ENCODE measurements at places on chromosomes 12 and 14. TPM values are rescaled to one million over a fixed set of nuclear protein-coding genes. Genes with fewer than 3 reads are reported as not detected.

Gene SYNDIG1L
- total RNA-seq: not detected

Gene ACOT4
- total RNA-seq: not detected

GRCh38 chr12:12719496-12719895 is 2.3 kb downstream of the CDKN1B start:
- H3K36me3 ChIP-seq: 0 out of 2 replicates have a peak, but pooled peaks cover 1% of the 10 kb centered on the region
- no peaks in the 10 kb centered on the region for H3K27me3 ChIP-seq
- H3K4me1 ChIP-seq: peaks cover 46% of the 10 kb centered on the region
- H3K27ac ChIP-seq: peak overlapping the region; percentile 99

- no peak overlapping the region for H3K27ac ChIP-seq
- no peak for DNase-seq
- no peak overlapping the region for H3K4me3 ChIP-seq
- H3K4me1 ChIP-seq: peaks cover 54% of the 10 kb centered on the region
Observed at GRCh38 chr12:32559434-32559833, 119.7 kb upstream of the DNM1L start.

DNA sequence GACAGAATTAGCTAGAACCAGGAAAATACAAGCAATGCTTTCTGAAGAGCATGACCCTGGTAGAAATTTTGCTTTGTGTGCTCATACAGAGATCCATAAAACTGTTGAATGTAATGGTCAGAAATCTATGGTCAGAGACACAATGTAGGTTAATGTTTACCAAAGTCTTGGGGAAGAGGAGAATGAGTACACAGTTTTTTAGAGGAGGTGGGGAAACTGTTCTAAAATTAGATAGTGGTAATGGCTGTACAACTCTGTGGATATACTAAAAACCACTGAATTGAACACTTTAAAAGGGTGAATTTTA is 109.5 kb upstream of the ARHGAP5 start:
- peaks cover 53% of the 10 kb centered on the region for H3K4me1 ChIP-seq
- no peak overlapping the region for H3K4me3 ChIP-seq
- H3K36me3 ChIP-seq: no peaks in the 10 kb centered on the region
- H3K27ac ChIP-seq: peak overlapping the region; percentile 3
- peak; percentile 75 for DNase-seq
